ENCODE measurements at places on chromosomes 11 and 22.

- DNase-seq, result no peak
Observed at GRCh38 chr22:39994566-39995392, at the start of gene FAM83F. Gene FAM83F, plus strand, starts transcription at chr22:39994954. Its CDS starts 89 bp downstream, at chr22:39995043.

DNA sequence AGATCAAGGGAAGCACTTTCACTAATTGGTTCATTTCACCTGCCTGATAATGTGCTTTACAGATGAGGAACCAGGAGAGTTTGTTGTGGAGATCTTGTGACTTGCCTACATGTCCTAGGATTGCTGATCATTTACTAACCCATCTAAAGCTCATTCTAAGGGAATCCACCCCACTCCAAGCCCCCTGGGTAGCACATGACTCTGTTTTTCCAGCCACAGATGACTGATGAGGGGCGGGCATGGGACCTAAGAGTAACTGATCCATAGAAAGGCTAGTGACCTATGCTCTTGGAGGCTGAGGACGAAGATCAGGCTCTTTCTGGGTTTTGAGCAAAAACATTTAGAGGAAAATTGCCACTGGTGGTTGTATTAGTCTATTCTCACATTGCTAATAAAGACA, 378.1 kb downstream of the CADM1 start:
- no peak for DNase-seq

DNA sequence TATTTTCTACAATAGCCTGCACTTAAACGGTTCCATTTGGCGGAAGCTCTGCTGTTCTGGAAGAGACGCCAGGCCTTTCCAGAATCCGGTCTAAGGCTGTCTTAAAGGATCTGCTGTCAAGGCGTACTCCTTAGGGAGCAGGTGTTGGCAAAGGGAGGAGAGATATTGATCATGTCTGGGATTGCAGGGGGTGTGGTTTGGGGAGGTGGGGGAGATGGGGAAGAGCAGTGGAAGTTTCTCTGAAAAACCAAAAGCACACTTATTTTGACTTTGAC, 22.5 kb upstream of the WNT11 start:
- no peak for DNase-seq

GRCh38 chr11:131910523-131911387, 540.3 kb downstream of the NTM start:
- DNase-seq, result no peak

GRCh38 chr22:28247667-28248363, 328.8 kb upstream of the PITPNB start:
- no peak for DNase-seq

- DNase-seq, result no peak
Observed at GRCh38 chr11:69647761-69648497, 7.0 kb downstream of the CCND1 start.

DNA sequence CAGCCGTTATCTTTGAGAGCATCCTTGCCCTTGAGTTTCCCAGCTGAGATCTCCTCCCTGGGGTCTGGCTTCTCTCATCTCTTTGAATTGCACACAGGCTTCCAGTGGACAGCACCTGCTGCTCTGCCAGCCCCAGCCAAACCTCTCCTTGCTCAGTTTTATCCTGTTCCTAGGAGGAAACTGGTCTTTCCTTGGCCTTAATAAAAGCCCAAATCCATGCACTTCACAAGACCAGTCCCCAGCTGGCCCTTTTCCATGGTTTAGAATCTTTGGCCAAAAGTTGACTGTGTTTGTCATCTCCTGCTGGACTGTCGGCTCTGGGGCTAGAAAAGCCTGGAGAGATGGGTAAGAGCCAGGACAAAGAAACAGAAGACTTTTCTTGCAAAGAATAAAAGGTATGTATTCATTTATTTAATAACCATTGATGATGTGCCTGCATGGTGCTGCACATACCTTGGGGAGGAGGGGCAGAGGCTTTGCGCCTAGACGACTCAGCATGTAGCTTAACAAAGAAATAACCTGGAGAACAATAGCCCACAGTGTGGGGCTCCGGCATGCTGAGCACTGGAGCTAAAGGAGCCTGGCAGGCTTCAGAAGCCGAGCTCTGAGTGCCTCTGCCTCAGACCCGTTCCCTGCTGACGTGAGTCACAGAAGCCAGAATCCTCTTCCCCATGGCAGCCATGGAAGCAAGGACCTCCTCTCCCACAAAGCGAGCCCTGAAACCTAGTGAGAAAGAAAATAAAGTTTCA, 319.3 kb upstream of the B3GAT1 start:
- DNase-seq, result no peak

- DNase-seq, result no peak
Observed at GRCh38 chr22:26602127-26602526, 12.2 kb upstream of the TPST2 start.

- no peak for DNase-seq
Observed at GRCh38 chr11:96075532-96075959, 151.6 kb upstream of the MTMR2 start.

DNA sequence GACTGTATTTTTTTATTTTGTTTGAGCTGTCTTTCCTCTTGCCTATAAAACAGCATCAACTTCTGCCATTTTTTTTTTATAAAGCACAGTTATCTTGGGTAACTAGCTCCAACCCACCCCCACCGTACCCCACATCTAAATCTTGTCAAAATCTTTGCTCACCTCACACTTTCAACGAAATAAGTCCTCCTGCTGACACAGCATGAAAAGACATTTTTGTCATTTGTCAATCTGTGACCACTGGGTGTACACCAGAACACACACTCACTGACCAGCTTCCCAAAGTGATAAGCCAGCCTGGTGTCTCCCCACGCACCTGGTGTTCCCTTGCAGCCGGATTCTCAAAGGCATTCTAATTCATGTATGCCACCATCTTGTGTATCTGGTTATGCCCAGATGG, 1.7 kb upstream of the TECTA start:
- DNase-seq, result no peak

- no peak for DNase-seq
Observed at GRCh38 chr11:34840736-34841386, 75.3 kb downstream of the APIP start.

DNA sequence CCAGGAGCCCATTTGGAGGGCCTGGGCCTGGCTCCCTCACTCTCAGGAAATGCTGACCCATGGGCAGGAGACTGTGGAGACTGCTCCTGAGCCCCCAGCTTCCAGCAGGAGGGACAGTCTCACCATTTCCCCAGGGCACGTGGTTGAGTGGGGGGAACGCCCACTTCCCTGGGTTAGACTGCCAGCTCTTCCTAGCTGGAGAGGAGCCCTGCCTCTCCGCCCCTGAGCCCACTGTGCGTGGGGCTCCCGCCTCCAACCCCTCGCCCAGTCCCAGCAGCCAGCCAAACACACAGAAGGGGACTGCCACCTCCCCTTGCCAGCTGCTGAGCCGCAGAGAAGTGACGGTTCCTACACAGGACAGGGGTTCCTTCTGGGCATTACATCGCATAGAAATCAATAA, 37.1 kb downstream of the CDKN1C start:
- no peak for DNase-seq

DNA sequence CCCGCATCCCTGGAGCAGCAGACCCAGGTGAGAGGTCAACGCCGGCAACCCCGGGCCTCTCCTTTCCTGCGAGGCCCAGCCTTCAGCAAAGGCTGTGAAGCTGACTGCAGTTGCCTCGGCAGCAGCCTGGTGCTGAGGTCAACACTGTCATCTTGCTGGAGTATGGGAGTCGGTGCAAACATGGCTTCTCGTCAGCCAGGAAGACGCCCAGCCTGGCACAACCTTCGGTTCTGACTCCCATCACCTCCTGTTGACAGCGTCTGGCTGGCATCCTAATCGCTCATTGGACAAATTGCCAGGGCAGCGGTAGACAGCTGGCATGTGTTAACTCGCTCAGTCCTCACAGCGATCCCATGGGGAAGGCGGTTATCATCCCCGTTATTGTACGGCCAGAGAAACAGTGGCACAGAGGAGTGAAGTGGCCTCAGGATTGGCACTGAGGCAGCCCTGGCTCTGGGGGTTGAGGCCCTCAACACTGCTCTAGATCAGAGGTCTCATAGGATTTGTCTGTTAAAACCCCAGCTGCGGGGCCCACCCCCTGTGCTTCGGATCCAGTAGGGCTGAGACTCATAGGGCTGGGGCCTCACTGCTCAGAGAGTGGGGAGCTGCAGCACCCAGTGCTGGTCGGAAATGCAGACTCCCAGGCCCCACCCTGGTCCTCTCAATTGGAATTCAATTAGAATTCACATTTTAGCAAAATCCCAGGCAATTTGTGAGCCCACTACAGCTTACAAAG, 39.3 kb upstream of the TP53I11 start:
- DNase-seq, result no peak

DNA sequence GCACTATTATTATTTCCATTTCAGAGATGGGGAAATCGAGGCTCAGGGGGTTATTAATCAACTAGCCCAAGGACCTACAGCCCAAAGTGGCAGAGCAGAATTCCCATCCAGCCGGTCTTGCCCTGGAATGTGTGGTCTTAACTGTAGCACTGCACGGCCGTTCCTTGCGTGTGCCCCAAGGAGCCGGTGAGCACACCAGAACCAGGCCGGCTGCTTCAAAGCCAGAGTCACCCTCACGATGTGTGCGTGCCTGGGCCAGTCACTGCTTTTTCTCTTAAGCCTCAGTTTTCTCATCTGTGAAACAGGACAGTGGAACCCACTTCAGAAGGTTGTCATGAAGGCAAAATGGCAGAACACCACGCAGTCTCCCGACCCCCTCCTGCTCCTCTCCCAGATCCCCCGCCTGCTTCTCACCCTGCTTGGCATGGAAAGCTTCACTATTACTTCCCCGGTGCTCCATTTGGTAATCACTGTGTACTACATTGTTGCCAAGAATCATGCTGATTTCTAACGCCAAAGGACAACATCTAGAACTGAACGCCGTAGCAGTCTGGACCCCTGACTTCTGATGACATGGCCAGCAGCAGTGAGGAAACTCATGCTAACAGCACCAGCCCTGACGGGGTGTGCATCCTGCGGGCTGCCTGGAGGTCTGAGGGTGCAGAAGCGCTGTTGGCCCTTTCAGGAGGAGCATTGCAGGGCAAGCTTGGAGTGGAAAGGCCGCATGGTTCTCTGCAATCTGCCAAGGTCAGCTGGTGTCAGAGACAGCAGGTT, 106.8 kb upstream of the B3GAT1 start:
- DNase-seq, result no peak

DNA sequence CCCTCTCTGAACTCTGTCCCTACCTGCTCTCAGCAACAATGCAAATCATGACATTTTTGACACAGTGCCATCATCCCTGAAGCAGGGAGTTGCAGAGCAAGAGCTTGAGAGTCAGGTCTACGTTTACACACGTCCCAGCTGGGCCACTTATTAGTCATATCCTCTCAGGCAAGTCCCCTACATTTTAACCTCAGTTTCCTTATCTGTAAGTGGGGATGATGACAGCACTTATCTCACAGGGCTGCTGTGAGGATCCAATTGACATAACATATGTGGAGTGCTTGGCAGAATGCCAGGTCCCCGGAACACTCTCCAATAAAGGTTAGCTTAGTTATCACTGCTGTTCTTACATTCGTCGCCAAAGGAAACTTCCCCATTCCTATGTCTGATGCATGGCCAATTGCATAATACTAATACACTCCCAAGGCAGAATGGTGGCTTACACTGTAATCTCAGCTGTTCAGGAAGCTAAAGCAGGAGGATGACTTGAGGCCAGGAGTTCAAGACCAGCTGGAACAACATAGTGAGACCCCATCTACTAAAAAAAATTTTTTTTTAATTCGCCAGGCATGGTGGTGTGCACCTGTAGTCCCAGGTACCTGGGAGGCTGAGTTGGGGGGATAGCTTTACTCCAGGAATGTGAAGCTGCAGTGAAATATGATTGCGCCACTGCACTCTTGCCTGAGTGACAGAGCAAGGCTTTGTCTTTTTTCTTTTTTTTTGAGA, 16.6 kb downstream of the ASCC2 start:
- no peak for DNase-seq

GRCh38 chr22:33529424-33530113, 390.7 kb downstream of the LARGE1 start:
- no peak for DNase-seq

DNA sequence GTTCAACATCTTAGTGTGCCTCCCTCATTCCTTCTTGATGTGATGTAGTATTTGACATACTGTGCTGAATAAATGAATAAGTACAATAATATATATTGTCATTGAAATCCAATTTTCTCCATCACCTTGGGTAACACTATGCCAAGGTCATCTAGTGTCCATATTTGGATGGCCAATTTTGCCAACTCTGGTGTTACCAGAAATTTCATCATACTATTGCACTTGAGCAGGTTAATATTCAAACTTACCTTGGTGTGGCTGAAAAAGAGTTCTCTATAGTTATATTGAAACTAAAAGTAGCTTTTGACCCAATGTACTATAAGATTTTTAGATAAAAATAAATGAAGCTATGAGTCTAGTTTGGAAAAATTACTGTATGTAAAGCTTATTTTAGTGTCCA, 98.2 kb upstream of the SLC6A5 start:
- DNase-seq, result no peak

GRCh38 chr11:47592251-47592650, 2.0 kb downstream of the C1QTNF4 start:
- no peak for DNase-seq

DNA sequence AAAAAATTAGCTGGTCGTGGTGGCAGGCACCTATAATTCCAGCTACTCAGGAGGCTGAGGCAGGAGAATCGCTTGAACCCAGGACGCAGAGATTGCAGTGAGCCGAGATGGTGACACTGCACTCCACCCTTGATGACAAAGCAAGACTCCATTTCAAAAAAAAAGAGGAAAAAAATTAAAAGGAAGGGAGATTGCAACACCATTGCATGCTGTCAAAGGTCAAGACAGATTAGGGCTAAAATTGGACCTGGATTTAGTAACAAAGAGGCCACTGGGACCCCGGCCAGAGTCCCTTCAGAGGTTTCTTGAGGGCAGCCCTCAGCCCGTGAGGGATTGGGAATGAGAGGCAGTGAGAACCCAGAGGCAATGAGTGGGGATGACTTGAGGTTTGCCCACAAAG, 8.2 kb upstream of the MAFF start:
- no peak for DNase-seq

DNA sequence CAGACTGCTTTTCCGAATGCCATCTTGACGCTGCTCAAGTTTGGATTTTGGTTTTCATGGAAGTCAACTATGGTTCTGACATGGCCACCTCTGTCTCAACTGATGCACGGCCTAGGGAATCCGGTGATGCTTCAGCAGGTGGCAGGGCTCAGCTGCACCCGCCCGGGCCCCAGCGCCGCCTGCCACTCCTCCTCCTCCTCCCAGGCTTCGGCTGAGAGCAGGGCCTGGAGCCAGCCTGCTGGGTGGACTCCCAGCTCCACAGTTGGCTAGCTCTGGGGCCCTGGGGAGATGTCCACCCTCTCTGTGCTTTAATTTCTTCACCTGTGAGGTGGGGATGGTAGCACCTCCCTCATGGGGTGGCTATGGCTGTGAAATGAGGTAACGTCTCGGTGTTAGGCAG, 20.3 kb upstream of the NFAM1 start:
- DNase-seq, result no peak

- no peak for DNase-seq
Observed at GRCh38 chr11:83456075-83456474, 169.9 kb upstream of the CCDC90B start.

GRCh38 chr11:47724041-47724729, 9.0 kb upstream of the AGBL2 start:
- no peak for DNase-seq
